ENCODE measurements at places on chromosomes 7 and 10.

DNA sequence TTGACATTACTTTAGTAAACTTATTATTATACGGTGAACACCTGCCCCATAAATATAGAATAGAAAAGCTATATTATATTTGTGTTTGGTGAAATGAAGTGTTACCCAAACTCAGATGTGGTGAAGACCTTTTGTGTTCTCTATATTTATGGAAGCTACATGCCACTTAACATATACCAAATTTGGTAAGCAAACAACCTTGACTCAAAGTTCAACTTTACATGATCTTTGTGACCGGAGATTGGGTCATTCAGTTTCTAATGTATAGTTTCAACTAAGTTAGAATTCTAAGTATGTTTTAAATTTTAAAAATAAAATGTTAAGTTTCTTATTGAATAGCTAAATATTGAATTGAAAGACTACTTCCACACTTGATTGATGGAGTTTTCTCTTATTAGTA, 288.6 kb upstream of the SEMA3D start:
- no peak for DNase-seq

GRCh38 chr10:121091961-121092719, 241.0 kb downstream of the WDR11 start:
- DNase-seq = peak; percentile 20

- no peak for DNase-seq
Measured at GRCh38 chr10:49628599-49628998, 14.8 kb downstream of the CHAT start.

DNA sequence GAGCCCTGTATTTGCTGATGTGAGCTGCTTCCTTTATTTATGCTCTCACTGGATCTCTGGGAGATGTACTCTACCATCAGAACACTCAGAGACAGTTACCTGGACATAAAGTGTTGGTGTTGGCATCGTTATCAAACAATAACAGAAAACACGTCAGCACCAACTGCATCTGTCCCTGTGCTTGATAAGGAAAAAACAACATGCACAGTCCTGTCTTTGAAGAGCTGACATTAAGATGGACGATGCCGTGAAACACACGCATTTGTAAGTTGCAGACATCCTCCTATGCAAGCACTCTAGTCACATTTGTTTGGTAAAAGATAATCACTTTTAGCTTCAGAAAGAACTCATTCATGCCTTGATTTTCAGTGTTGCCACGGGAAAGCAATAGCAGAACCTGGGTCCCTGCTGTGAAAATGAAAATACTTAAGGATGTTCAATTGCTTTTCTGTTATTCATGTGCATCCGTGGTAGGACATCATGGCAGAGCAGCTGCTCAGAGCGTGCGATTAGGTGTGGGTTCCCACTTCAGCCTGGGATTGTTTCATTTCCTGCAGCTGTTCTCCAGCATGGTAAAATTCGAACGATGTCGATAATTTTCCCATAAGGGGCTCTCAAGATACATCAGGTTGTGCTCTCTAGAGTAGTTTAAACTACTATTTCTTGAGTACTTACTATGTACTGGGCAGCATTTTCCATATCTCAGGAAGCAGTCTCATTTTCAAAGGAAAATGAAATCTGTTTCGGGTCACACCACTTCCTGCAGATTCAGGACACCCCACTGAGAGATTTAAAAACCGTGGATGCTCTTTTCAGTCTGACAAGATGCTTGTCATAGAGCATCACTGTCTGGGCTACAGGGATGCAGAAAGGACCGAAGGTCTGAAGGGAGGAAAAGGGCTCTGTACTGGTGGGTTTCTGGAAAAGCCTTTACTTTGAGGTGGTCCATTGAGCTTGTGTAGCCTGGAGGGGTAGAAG, 248.7 kb downstream of the CAMK1D start:
- no peak for DNase-seq

DNA sequence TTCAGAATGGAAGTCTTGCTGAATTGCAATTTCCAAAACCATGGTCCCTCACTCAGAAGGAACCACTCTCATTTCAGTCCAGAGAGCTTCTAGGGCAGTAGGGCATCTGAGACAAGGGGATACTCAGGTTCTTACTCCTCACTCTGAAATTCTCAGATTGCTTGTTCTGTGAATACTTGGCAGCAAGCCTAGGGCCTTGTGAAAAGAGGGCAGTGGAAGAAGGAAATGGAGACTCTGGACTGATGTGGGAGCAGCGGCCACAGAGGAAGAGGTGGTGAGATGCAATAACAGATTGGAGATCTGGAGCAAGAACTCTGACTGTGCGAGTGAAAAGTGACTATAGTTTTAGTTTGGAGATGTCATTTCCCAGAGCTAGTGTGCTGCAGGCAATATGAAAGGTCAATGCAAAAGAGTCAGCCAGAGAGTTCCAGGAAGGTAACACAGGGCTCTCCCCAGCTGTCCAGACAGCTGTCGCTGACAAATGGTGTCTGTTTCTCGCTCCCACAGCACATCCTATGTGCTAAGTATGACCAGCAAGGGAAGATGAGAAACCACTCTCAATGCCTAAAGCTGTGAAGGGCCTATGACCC, 291.6 kb upstream of the KIAA1217 start:
- DNase-seq = no peak

DNA sequence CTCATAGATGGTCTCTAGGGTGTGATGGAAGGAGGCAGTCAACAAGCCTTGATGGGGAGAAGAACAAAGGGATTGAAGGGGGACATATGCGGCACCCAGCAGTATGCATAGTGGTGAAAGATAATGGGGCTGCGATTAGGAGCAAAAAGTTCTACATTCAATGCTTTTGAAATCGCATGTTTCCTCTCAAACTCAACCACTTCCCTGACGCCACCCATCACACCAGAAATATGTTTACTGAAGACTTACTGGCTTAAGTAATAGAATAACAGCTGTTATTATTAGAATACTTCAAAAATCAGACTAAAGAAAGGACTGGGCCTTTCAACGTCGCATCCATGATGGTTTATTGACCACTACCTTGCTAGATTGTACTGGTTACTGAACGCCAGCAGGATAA, 31.5 kb downstream of the MKRN1 start:
- no peak for DNase-seq

DNA sequence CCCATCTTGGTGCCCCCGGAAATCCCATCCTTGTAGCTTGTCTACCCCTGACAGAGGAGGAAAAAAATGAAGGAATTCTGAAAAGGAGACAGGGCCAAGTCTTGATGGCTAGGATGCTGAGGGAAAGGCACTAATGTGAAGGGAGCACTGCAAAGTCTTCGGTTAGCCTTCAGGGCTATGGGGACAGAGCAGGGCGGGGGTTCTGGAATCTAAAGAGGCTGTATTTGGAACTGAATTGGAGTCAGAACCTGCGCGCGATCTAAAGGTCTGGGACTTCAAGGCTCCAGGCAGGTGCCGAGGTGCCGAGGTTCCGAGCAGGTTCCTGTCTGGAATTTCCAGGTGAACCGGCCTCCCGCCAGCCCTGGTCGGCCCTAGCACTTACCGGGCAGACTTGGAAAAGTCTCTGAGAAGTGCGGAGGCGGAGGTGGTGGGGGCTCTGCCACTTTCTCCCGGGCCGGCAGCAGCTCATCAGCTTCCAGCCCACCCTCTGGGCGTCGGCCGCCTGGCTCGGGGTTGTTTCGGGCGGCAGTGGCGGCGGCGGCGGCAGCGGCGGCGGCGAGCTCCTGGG, 781 bp downstream of the GBX1 start:
- no peak for DNase-seq

- DNase-seq = peak; percentile 62
Measured at GRCh38 chr10:48306870-48307710, 613 bp downstream of the MAPK8 start.

DNA sequence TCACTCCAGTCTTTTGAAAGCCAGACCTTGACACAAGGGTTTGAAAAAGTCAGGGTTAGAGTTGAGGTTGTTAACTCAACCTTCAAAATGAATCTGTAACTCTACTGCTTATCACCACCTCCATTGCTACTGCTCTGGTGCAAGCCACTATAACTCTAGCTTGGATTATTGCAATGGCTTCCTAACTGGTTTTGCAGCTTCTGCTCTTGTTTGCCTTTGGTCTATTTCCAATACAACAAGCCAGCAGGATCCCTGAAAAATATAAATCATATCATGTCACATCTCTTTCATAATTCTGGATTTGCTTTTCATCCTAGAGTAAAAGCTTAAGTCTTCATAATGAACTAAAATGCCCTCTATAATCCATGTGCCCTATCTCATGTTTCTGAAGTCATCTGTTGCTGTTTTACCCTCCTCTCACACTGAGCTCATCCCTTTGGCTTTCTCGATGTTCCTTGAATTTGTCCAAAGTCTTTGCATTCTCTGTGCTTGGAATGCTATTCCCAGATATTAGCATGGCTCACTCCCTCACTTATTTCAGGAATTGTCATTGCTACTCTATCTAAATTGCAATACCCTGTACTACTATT, 10.9 kb downstream of the TAS2R60 start:
- DNase-seq = no peak

- no peak for DNase-seq
Measured at GRCh38 chr7:41203542-41203941, 499.3 kb downstream of the INHBA start.

- DNase-seq = no peak
Measured at GRCh38 chr10:70197235-70197945, 27.1 kb upstream of the SAR1A start.

DNA sequence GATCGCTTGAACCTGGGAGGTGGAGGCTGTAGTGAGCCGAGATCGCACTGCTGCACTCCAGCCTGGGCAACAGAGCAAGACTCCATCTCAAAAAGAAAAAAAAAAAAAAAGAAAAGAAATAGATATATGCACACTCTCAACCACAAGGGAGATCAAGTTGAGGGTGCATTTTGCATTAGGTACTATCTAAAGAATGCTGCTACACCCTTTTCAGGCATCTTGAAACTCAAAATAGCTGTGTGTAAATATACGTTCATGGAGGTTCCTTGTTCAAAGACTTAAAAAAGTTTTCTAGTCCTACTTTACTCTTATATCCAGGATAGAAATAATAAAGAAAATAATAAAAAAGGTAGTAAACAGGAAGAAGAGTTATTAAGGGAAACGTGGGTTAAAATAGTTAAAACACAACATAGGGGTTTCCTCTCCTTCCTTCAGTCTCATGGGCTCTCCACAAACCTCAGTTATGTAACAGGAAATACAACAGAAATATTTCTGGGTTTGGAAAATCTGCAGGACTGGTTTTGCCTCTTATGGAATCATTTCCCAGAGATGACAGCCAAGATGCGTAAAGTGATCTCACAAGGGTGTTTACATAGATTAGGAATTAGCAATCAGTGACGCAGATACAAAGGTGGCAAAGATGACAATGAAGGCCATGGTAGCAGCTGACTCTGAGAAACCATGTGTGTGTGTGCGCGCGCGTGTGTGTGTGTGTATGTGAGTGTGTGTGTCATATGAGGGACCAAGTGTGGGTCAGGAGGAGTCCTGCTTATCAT, 15.1 kb downstream of the STEAP4 start:
- DNase-seq = peak; percentile 23
